ENCODE measurements at places on chromosomes 5 and 9.

DNA sequence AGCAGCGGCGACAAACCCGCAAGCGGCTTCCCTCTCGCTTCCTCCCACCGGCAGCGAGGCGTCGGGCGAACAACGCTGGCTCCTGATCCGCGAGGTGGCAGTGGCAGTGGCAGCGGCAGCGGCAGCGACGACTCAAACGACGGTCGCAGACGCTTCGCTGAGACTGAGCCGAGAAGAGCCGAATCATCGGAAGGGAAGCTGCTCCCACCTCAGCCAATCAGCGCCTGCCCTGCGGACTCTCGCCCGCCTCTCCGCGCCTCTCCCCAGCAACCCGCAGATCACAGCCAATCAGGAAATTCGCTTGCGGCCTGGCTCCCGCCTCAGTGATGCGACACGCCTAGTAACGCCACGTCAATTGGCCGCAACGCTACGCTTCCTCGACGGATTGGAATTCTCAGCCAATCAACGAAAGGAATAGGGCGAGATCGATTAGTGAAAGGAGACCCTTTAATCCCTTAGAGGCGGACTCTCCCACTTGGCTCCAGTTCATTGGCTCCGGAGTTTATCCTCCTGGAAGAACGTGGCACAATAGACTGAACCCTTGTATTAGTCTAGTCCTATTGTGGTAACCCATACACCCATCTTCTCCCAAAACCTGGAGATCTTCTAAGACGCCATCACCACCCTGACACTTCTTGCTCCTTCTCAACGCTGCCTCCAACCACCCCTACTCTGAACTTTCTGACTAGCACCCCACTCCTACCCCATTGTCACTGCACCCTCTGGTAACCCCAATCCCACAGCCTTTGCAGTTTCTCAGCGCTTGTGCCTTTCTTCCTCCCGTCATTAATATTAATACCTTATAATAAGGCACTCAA, at the start of gene VCP:
Gene VCP, minus strand, starts transcription at position 165 of the 818 bp plus-strand sequence. CDS start 272 bp downstream, outside the sequence.
- DNase-seq, result peak; percentile 98

- no peak for DNase-seq
Observed at GRCh38 chr5:91179018-91179417, 204.1 kb downstream of the ARRDC3 start.

DNA sequence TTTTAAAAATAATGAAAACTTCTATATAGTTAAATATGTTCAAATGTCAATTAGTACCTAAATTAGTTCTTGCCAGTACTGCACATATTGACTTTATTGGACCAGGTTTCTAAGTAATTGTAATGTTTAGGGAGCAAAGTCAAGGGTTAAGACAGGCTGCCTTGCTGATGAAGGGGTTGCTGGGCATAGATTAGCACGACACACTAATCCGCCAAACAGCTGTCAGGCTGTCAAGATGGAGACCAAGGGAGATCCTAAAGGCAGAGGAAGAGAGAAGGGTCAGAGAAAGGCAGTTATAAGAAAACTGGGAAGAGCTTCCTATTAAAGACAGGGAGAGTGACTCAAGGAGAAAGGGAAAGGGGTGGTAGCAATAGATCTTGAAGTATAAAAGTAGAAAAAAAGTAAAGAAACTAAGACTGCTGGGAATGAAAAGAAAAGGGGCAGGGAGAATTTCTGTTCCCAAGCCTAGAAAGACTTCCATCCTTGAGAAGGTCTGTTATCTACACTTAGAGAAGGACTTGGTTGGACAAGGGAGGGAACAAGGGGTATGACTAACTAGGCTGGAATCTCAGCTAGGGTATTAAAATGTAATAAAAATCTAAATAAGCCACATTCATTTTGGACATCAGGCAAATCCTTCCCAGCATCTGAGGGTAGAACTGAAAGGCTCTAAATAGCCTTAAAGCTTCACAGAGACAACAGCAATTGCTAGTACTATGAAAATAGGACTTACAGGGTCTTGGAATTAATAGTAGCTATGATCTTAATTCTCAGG, 188.7 kb downstream of the FBXL17 start:
- no peak for DNase-seq

GRCh38 chr5:136033848-136034247, 5.1 kb downstream of the TGFBI start:
- no peak for DNase-seq

- no peak for DNase-seq
Observed at GRCh38 chr9:94895668-94896067, 169.2 kb downstream of the AOPEP start.

GRCh38 chr5:402615-403359, 40.2 kb upstream of the EXOC3 start:
- DNase-seq, result peak; percentile 67

- no peak for DNase-seq
Observed at GRCh38 chr5:56323505-56323904, 90.4 kb upstream of the ANKRD55 start.

DNA sequence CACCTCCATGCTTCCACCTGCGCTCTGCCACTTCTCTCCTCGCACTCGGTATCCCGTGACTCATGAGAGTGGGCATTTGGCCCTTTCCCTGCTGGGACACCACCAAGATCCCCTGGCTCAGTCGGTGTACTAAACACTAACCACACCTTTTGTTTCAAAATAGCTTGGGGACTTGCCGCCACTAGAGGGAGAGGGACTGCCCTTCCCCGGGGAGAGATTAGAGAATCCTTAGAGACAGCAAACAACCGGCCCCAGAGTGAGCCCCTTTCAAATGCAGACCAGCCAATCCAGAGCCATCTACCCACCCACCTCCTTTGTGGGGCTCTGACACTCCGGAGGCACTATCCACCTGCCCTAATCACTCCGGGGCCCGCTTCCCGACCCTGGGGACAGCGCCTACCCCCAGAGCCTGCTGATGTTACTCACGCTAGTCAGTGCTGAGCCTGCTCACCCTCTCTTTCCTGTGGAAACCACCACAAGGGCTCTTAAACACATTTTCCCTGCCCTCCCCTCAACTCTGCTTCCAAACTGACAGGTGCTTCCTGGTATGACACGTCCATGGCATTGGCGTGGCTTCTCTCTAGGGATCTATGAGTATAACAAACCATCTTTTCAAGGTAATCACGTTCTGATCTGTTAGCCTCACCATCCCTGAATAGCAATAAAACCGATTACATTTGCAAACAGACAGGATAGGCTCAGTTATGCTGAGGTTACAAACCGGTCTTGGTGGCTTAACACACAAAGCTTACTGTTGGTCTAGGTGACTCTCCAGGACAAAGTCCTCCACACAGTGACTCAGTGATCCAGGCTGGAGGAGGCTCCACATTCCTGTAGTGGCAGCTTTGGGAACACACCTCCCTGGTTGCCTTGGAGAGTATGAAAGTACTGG, 180.1 kb upstream of the MVB12B start:
- peak; percentile 73 for DNase-seq

- no peak for DNase-seq
Observed at GRCh38 chr5:157918811-157919742, 60.1 kb upstream of the CLINT1 start.

- DNase-seq, result no peak
Observed at GRCh38 chr9:104921067-104921741, 6.8 kb downstream of the ABCA1 start.

GRCh38 chr5:8317335-8317734, 448.4 kb downstream of the MTRR start:
- no peak for DNase-seq

- DNase-seq, result no peak
Observed at GRCh38 chr9:108184941-108185340, 670.8 kb downstream of the ACTL7B start.

DNA sequence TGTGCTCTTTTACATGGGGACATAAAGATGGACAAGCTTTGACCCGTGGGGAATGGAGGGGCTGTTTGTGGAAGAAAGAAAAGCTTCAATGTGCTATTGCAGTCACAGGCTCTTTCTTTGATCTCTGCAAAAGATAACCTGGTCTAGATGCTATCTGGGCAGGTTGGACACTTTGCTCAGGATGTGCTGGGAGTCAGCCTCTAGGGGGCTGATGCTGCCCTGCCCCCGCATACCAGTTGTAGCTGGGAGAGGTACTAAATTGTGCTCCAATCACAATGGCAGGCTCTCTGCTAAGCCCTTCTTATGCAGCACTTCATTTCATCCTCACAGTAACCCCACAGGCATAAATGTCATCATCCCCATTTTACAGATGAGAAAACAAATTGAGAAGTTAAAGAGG, 67.2 kb downstream of the PSD2 start:
- no peak for DNase-seq

DNA sequence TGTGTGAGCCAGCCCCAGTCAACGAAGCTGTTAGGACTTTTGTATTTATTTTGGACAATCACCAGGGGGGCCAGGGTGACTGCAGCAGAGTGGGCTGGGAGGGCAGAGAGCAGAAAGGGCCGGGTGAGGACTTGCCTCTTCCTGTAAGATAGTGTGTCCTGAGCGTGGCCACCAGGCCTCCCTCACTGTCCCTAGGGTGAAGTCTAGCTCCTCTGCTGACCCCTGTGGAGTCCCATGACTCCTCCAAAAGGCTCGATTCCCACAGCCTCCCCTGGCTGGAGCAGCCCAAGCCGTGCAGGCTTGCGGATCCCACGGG, 147.8 kb downstream of the RXRA start:
- no peak for DNase-seq

DNA sequence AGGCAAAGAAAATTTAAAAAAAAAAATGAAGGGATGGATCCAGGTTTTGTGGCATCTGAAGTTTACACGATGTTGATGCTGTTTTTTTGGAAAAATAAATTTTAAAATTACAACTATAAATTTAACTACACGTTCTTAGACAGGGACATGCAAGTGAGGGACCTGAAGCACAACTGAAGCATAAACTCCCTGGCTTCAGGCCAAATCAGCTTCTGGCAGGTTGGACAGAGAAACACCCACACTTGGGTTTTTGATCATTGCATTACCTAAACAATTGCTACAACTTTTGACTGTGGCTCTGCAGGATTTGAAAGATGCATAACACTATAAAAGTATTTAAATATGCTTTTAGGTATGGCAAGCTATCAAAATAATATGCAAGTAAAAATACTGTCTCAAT, 1318.3 kb upstream of the DMAC1 start:
- DNase-seq, result no peak

GRCh38 chr5:21919414-21920022, 933.6 kb downstream of the CDH12 start:
- DNase-seq, result peak; percentile 40

GRCh38 chr5:89065919-89066318, 182.9 kb upstream of the MEF2C start:
- DNase-seq, result peak; percentile 38

GRCh38 chr5:168598639-168599038, 19.5 kb upstream of the PANK3 start:
- DNase-seq, result no peak

GRCh38 chr9:113331780-113332179, 8.3 kb downstream of the WDR31 start:
- no peak for DNase-seq

GRCh38 chr9:120916588-120916987, 10.0 kb downstream of the TRAF1 start:
- no peak for DNase-seq

GRCh38 chr5:169970339-169970738, 10.0 kb downstream of the INSYN2B start:
- no peak for DNase-seq

GRCh38 chr9:113931140-113931539, 55.0 kb downstream of the ZNF618 start:
- DNase-seq, result no peak

DNA sequence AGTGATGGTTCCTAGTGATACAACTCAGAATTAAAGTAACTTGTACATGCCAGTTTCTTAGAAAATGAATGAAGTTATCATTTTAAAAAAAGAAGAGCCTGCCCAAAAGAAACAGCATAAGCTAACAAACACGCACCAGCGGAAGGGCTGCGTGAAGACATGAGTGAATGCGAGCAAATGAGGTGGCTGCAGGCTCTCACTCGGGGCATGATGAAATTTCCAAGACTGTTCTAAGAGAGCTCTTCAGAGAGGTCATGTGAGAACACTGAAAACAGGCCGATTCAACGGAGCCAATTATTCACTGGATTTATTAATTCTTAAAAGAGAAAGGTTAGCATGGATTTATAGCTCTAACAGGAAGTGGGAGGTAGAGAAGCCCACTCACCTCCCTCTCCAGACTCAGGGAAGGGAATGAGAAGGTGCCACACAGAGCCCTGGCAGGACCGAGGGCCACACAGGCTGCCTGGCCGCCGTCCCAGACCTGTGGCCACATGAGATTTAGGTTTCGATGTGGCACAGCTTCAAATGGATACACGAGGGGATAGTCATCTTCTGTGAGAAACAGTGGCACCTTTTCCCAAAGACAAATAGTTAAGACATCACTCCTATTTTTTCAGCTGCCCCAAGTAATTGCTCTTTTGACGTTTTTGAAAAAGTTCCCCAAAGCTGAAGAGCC, 55.5 kb downstream of the HABP4 start:
- DNase-seq, result no peak

GRCh38 chr5:163631856-163632255, 126.4 kb downstream of the MAT2B start:
- no peak for DNase-seq

GRCh38 chr9:28956116-28956880, 1383.0 kb upstream of the C9orf72 start:
- DNase-seq, result no peak

DNA sequence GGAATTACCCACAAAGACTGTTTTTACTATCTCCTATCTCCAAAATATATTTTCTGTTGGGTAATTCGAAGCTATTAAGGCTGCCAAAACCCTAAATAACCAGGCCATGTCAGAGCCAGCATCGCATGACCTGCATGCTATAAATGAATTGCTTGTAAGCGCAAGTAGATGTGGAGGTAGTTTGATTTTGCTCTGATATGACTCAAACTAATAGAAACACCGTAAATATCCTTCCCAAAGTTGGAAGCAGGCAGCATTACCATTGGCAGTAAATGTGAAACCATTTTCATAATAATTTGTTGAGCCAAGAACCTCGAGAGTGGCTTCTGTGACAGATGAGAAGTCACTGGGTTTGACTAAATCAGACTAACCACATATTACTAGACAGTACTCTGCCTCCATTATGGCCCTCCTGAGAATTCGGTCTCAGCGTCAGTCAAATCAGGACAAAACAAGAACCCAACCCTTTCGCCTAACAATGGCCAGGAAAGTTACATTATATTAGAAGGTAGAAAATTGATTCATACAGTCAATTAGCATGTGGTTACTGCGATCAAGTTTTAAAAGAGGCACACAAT, 289.8 kb downstream of the SPOCK1 start:
- DNase-seq, result no peak

DNA sequence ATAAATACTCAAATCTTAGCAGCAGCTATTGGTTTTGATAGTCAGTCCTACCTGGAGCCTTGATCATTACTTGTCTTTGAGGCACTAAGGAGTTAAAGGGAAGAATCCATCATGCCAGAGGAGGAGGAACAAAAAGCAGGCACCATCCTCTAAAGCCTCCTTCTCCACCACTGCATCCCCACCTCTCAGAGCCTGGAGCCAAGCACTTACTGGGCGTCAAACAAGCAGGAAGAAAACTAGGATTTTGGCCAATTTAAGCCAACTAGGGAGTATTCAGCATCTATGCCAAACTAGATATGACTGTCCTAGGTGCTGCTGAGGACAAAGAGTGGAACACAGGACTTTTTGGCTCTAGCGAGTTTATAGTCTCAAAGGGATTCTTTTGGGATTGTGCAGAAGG, 152.5 kb downstream of the PPP2R2B start:
- no peak for DNase-seq

- DNase-seq, result no peak
Observed at GRCh38 chr5:23064710-23065109, 211.6 kb upstream of the CDH12 start.

- DNase-seq, result no peak
Observed at GRCh38 chr5:6459896-6460295, 11.2 kb downstream of the UBE2QL1 start.

Measured in GM10248 (cell line).